ENCODE measurements at places on chromosomes 7 and 10. TPM values are rescaled to one million over a fixed set of nuclear protein-coding genes. Genes with fewer than 3 reads are reported as not detected.

Gene INSYN2A
- total RNA-seq: not detected

- DNase-seq: no peak
These were observed 10.0 kb downstream of the IDI2 start for GRCh38 chr10:1015688-1016087.

Gene OR2A14
- total RNA-seq: not detected

DNA sequence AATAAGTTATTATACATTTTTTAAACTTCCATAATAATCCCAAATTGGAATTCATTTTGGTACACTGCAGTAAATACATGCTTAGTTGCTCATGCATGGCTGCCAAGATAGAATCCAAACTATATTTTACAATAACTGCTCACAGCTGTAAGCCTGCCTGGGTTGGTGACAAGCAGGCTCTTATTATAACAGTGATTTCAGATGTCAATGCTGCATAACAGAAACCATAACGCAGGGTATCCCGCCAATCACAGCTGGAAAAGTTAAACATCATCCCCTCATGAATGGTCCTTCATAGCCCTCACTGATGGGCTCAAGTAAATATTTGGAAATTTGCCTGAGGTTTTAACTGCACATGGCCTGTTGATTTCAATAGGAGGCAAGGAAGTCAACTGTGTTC is 149.8 kb downstream of the AMPH start:
- no peak for DNase-seq

- DNase-seq: no peak
These were observed 75.0 kb downstream of the LANCL2 start for GRCh38 chr7:55440040-55440690.

Gene SLC18A3
- not detected for total RNA-seq

- DNase-seq: peak; percentile 40
These were observed 552 bp downstream of the IL15RA start for GRCh38 chr10:5976512-5977470.

DNA sequence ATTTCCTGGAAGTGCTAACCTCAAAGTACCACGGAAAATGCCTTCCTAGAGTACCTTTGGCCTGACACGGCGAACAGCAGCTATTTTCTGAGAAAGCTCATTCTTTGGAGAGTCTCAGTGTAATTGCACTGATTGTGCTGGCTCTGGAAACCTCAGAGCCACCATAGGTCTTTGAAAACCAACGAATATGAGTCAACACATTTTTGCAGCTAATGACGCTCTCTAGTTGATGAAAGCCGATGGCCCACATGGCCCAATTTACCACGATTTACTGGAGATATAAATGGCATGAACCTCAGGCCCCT is 187.1 kb downstream of the ADARB2 start:
- no peak for DNase-seq

DNA sequence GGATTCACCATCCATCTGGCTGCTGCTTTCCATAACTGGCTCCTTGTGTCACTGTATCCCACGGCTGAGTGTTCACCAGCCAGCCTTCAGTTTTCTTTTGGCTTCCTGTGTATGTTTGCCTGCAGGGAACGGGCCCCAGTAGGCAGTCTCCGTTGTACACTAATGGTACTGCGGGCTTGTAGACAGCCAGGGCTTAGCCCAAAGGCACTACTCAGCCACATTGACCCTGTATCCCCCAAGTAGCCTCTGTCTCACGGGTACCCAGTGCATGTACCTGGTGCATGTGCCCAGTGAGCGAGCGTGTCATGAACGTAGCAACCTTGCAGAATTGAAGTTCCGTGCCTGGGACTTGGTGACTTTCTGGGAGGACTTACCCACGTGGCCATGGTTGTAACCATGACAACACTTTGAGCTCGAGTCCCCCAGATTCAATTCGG is 6.1 kb downstream of the PFKFB3 start:
- DNase-seq: no peak

DNA sequence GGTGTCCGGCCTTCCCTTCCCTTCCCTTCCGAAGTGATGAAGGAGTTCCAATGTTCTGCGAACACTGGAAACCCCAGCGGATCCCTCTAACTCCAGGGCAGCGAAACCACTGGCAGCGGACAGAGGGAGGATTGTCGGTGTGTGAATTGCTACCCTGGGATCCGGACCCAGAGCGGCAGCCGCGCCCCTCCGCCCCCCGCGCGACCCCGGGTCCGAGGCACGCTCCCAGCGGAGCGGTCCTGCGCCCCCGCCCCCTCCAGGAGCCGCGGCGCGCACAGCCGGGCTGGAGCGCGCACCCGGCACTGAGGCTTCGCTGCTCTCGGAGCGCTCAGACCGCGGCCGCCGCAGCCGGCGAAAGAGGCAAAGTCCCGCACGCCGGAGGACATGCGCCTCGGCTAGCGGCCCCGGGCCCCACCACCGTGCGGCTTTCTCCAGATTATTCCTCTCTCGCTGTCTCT is at the start of gene PTPRZ1:
Gene PTPRZ1, plus strand, starts transcription at position 331 of the 458 bp plus-strand sequence. CDS start 339 bp downstream, outside the sequence.
- no peak for DNase-seq

DNA sequence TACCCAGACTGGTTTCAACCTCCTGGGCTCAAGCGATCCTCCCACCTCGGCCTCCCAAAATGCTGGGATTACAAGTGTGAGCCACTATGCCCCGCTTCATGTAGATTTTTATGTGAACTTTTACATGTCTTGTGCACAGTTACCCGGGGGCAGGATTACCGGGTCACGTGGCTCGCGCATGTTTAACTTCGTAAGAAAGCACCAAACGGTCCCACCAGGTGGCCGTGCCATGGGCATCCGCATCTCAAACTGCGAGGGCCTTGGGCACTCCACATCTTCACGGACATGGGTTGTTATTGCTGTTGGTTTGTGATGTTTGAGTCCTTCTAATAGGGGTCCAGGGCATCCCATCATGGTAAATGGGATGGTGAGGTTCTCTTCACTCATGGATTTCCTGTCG is 636.6 kb upstream of the FOXK1 start:
- no peak for DNase-seq

DNA sequence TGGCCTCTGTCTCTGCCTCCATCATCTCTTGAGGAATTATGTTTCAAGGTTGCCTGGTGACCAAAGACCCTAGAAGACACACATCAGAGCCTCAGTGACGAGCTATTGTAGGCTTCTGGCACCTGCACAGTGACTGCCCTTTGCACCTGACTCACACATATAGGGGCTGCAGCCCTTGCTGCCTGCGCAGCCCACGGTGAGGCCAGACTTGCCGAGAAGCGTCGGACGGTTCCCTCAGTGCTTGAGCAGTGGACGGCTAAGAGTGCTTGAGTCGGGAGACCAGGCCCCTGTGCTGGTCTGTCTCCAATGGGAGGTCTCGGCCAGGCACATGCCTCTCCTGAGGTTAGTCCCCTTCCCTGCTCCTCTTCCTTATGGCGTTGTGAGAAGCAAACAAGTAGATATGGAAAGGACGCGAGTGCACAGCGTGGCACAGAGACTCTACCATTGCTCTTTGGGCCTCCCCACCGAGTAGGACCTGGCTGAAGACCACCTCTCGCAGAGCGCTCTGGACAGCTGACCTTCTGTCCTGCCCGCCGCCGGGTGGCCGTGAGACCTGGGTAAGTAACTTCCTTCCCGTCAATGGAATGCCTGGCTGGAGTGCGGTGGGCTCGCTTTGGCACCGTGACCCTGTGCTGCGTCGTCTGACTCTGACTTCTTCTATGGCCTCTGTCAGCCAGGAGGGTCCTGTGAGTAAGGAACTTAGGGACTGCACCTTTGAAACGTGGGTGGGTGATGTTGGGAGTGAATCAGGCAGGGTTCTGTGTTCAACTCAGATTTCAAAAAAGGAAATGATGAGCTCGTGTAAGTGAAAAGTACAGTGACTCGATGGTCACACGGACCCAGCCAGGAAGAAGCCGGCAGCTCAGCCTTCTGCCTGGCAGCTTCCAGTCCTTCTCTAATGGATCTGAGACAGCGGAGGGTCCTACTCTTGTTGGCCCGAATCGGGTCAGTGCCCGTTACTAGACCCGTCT is 33.7 kb downstream of the ZNF775 start:
- no peak for DNase-seq

DNA sequence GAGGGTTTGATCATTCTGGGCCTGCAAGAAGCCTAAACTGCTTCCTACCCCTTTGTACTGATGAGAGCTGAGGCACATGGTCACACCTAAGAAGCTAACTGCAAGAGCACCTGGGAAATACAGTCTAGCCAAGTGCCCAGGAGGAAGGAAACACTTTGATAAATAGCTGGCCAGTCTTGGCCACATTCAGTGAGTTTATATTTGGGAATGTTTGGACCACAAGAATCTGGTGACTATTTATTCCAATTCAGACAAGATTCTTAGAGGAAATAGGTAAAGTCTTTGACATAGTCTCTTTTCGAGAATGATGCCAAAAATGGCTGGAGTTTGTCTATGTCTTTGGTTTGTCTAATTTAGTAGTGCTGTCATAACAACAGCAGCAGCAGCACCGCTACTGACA is 213.6 kb downstream of the KIF20B start:
- no peak for DNase-seq

Gene SYNPO2L
- total RNA-seq: not detected

Gene PILRA
- 11.5 TPM for total RNA-seq

DNA sequence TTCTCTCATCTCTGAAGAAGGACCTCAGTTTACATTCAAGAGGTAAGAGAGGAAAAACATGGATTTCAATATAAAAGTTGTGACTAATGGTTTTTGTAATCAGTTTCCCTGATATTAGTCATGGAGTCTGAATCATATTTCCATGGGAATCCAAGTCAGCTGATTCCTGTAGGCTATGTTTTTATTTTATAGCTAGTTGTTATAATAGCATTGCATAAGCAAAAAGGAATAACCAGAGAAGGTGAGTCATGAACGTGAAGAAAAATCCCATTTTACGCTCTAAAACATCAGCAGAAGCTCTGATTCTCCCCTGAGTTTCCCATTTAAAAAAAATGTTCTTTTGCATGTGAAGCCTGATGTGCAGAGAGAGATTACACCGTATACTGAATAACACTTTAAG is 299.3 kb downstream of the SFMBT2 start:
- DNase-seq: no peak

DNA sequence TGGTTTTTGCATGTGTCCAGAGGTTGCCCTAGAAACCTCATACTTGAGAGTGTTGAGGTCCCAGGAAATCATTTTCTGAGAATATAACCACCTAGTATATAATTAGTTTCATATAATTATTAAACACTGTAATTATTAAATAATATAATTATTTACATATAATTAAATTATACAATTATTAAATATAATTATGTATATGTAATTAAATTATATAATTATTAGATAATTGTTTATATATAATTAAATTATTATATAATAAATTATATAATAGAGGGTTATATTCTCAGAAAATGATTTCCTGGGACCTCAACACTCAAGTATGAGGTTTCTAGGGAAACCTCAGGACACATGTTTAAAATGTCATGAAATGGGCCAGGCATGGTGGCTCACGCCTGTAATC is 27.6 kb downstream of the SCRN1 start:
- no peak for DNase-seq

- no peak for DNase-seq
These were observed 39.5 kb upstream of the STOX1 start for GRCh38 chr10:68787813-68788212.
